ENCODE measurements at places on chromosomes 6 and 20.

- no peak for DNase-seq
These were observed 35.4 kb downstream of the TMX4 start for GRCh38 chr20:7984192-7984591.

DNA sequence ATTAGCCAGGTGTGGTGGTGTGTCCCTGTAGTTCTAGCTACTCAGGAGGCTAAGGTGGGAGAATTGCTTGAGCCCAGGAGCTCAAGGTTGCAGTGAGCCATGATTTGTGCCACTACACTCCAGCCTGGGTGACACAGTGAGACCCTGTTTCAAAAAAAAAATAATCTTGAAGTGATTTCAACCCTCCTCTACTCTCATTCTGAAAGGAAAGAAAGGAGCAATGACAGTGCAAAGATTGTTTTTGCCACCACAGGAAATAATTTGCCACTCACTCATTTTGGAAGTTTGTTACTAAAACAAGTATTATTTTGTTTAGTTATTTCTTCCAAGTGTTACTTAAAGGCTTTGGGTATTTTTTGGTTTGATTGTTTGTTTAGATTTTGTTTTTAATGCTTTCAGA is 45.6 kb downstream of the BLTP3A start:
- no peak for DNase-seq

GRCh38 chr6:105211831-105212230 is 32.0 kb upstream of the POPDC3 start:
- DNase-seq, result no peak

GRCh38 chr6:144036064-144036834 is 28.2 kb upstream of the PLAGL1 start:
- DNase-seq, result no peak

GRCh38 chr20:11551479-11551878 is 366.2 kb upstream of the BTBD3 start:
- no peak for DNase-seq

- no peak for DNase-seq
These were observed 158.9 kb downstream of the RALGAPA2 start for GRCh38 chr20:20553541-20553940.

DNA sequence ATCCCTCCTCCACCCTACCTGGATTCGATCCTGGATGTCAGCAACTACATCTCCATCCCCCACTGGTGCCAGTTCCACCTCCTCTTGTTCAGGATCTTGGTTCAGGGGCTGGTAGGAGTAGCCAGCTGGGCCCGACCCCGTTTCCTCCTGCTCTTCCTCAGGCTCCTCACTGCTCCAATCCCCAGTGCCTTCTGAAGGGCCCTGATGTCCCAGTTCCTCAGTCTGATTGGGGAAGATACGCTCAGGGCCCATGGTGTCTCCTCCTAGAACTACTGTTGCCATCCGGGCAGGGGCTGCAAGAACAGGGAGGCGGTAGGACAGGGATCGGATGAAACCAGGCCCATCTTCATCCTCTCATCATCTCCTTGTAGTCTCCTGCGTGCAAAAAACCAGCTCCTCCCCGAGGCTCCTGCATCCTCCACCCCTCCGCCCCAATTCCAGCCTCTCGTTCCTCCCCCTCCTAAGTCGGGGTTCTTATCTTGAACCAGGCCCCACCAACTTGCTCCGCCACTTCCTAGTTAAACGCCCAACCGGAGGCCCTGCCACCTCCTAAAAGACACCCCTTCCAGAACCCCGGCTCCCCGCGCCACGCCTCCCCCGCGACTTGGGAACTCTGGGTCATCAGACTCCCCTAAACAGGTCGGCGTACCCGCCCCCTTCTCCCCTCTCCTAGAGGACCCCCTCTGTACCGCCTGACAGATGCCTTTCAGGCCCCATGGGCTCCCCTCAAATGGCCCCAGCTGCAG is 476 bp downstream of the MEA1 start:
- no peak for DNase-seq

DNA sequence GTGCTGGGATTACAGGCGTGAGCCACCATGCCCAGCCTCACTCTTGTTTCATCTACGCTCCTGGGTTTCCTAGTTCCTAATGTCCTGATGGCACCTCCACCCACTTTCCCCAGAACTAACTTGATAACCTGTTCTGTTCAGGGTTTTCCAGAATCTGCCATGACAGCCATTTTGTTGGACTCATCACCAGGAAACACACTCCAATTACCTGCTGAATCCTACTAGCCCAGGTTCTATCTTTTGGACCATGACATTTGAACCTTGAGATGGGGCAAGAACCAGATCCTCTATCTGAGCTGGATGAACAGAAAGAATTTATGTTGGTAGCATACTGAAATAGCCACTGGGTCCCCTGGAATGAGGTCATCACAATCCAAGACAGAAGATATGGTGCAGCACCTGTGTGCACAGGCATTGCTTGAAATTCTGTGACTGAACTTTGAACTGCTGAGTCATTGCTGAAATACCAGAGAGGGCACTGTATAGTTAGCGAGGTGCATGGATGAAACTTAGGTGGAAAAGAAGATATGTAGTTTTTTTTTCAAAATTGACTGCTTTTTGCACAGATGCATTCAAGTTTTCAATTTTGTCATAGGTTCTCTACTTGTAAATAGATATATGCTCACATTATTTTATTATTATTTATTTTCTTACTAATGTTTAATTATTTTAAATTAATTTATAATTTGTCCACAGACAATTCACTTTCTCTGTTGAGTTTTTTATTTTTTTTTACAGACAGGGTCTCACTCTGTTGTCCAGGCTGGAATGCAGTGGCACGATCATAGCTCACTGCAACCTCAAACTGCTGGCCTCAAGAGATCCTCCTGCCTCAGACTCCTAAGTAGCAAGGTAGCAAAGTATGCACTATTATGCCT is 42.8 kb upstream of the TASP1 start:
- no peak for DNase-seq

DNA sequence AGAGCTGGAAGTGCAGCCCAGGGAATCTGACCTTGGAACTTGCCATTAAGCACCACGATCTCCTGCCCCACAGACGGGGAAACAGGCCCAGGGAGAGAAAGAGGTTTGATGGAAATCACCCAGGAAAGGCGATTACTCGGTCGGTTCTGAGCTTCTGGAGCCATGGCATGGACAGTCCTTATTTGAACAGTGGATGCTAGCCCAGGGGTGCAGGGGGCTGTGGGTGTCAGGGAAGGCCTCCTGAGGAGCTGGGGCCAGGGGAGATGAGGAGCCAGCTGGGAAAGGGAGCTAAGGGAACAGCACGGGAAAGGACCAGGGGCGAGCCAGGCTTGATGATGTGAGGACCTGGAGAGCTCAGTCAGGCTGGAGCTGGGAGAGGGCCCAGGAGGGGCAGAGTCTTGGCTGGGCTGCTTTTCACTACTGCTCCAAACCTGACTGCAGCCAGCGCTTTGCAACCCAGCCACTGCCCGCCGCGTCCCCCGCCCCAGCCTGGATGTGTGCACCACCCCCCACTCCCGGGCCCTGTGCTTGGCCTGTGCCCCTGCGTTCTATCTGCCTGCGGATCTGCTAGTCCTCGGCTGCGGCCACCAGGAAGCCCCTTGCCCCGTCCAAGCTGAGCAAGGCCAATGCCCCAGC is 17.8 kb downstream of the SUN5 start:
- no peak for DNase-seq

- no peak for DNase-seq
These were observed 119.1 kb upstream of the MAP7 start for GRCh38 chr6:136669299-136669699.

- no peak for DNase-seq
These were observed 150.8 kb downstream of the PRL start for GRCh38 chr6:22145823-22146677.

DNA sequence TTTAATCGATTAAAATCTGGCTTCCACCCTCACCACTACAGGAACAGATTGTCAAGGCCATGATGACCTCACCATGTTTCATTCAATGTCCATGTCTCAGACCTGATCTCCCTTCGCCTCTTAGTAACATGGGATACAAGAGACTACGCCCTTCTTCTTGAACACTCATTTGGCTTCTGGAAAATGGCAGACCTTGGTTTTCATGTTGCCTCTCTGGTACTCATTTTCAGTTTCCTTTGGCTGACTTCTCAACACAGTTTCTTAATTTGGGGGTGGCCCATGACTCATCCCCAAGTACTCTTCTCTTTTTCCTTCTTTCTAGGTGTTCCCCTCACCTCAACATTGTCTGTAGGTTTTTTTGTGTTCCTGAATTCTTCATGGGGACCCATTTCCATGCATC is 22.7 kb downstream of the TMX4 start:
- DNase-seq, result no peak

- DNase-seq, result no peak
These were observed 34.9 kb upstream of the RALGAPA2 start for GRCh38 chr20:20747298-20747697.

DNA sequence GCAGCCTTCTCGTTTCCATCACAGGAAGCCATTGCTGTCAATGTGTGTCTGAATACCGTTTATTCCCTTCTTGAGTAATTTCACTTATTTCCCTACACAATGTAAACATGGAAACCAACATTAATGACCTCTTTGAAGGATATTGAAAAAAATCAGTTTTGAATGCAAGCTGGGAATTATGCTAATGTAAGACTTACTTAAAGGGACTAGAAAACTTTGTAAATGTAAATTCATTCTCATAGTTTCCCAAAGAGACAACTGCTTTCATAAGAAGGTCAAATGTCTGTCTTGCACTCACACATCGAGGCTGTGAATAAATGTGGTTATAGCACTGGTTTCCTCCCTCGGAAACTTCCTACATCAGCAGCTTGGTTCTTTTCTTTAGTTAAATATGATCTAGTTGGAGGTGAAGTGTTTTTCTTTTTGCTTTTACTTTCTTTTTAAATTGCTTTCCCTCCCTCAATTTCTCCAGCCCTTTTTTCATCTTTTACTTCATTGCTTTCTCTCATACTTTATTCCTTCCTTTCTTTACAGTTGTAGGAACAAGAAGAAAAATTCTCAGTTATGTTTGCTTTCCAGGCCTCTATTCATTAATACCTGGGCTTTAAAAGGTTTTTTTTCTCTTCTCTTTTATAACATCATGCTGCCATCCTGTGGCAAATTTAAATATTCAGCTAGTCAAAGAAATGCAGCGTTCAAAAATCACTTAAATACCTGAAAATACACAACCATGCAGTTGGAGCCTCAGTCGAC is 108.3 kb downstream of the TNFAIP3 start:
- no peak for DNase-seq

GRCh38 chr6:112683106-112683505 is 336.0 kb downstream of the RFPL4B start:
- DNase-seq, result no peak

DNA sequence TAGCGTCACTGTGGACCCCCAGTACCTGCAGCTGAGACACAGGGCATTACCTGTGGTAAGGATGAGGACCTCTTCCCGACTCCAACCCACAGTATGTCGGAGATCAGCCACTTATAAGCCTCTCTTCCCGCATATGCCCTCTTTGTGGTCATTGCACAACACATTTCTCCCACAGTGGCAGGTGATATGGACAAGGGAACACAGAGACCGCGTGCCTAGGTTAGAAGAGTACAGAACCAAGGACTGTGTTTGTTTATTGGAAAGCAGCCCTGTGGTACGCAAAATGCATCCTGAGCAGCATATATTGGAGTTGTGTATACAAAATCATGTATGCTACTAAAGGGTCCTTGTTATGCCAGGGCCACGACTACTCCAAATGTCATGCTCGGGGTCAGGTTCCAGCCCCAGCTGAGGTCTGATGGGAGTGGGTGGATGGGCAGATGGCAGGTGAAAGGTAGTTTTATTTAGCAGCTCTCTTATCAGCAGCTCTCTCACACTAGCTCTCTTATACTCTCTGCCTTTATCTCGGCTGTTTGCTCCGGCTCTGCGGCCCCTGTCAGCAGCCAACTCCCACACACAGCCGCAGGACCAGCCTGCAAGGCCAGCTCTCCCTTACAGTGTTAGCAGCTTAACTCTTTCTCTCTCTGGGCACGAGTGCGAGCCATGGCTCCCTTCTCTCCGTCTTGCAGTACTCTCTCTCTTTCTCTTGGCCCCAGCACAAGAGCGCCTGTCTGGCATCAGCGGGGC is 569.0 kb downstream of the KIF16B start:
- no peak for DNase-seq

Data from activated CD4-positive, CD25-positive, alpha-beta regulatory T cell treated with anti-CD3 and anti-CD28 coated beads, Interleukin-2, amount 50 U/mL, for 72 hours (primary cell).